ENCODE measurements at places on chromosomes 7 and 10.

DNA sequence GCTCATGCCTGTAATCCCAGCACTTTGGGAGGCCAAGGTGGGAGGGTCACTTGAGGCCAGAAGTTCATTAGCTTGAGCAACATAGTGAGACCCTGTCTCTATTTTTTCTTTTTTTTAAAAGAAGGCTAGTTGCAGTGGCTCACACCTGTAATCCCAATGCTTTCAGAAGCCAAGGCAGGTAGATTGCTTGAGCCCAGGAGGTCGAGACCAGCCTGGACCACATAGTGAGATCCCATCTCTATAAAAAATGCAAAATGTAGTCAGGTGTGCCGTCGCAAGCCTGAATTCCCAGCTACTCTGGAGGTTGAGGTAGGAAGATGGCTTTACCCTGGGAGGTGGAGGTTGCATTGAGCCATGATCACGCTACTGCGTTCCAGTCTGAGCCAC is 7.5 kb downstream of the NYAP1 start:
- no peak for DNase-seq

DNA sequence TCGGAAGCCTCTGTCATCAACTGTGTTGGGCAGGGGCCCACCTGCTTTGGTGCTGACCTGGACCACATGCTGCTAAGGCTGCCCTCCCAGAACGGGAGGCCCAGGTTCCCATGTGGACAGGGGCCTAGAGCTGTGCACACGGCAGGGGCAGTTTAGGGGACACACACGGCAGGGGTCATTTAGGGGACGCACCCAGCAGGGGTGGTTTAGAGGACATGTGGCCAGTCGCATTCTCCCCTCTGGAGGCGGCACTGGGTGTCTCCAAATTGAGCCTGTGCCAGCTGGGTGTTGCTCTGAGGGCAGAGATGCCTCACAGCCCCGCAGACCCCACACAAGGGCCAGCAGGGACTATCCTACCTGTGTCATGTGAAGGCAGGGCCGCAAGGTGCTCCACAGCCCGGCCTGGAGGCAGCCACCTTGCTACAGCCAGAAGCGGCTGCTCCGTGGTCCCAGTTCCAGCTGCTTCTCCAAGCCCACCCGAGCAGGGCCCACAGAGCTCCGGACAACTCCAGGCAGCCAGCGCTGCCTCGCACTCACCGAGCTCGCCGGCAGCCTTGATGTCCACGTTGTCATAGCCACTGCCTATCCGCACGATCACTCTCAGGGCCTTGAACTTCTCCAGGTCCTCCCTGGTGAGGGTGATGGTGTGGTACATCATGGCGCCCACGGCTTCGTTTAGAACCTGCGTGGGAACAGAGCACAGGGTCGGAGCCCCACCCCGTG is 60.7 kb downstream of the ZRANB1 start:
- DNase-seq: no peak

- no peak for DNase-seq
These were observed 73.8 kb downstream of the PAXIP1 start for GRCh38 chr7:154929006-154929726.

DNA sequence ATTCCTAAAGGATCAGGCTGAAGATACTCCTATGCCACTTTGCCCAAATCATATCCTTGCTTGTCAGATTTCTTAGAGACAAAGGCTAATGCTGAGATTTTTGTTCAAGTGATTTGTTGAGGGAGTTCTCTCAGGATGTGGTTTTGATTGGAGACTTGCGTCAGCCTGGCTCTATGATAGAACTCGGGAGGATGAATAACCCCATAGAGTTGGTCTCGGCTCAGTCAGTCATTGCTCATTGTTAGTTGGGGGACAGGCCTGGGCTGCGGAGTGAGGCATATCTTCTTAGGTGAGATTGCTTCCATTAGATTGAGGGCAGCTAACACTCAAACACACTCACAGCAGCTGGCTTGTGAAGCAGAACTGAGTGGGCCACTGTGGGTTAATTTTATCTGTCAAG is 203.4 kb downstream of the KIF20B start:
- DNase-seq: no peak

GRCh38 chr10:74382663-74383062 is 231.6 kb downstream of the ADK start:
- no peak for DNase-seq

- DNase-seq: no peak
These were observed 38.8 kb upstream of the GRB10 start for GRCh38 chr7:50821457-50822008.

- DNase-seq: no peak
These were observed 1.1 kb downstream of the ZDHHC4 start for GRCh38 chr7:6578114-6579084.

- DNase-seq: no peak
These were observed 5.2 kb downstream of the FZD9 start for GRCh38 chr7:73438547-73439409.

Data from AG20443 (cell line).